ENCODE measurements at places on chromosomes 1 and 21. TPM values are rescaled to one million over a fixed set of nuclear protein-coding genes. Genes with fewer than 3 reads are reported as not detected.

- no peaks in the 10 kb centered on the region for H3K36me3 ChIP-seq
- no peak for DNase-seq
- peaks cover 5% of the 10 kb centered on the region for H3K4me1 ChIP-seq
- no peak overlapping the region for H3K27ac ChIP-seq
- H3K4me3 ChIP-seq: no peak overlapping the region
Measured at GRCh38 chr1:76496871-76497270, 370.4 kb upstream of the ST6GALNAC5 start.

DNA sequence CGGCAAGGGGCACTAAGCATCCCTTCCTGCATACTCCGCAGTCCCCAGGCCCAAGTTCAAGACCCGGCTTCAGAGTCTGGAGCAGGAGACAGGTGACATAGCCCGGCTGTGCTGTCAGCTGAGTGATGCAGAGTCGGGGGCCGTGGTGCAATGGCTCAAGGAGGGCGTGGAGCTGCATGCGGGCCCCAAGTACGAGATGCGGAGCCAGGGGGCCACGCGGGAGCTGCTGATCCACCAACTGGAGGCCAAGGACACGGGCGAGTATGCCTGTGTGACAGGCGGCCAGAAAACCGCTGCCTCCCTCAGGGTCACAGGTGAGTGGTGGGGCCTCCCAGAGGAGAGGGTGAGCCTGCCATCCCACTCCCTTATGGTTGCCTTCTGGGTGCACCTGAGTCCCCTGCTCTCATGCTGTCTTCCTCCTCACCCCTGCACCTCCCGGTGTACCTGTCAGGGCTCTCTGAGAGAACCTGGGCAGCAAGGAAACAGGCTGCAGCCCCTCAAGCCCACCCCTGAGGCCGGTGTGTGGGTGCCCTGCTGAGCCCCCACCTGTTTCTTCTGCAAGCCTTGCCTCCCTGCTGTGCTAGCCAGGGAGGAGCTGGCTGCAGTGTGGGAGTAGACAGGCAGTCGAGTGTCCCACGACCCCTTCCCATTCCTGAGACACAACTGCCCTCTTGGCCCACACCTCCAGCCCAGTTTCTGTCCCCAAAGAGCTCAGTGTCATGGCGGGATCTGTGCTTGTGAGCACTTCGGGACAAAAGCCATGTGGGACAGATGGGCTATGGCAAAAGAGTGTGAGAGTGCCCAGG, 99.2 kb downstream of the TRIM11 start:
- H3K4me3 ChIP-seq: no peak overlapping the region
- no peak for DNase-seq
- H3K4me1 ChIP-seq: no peaks in the 10 kb centered on the region
- H3K27ac ChIP-seq: no peak overlapping the region
- no peaks in the 10 kb centered on the region for H3K27me3 ChIP-seq

DNA sequence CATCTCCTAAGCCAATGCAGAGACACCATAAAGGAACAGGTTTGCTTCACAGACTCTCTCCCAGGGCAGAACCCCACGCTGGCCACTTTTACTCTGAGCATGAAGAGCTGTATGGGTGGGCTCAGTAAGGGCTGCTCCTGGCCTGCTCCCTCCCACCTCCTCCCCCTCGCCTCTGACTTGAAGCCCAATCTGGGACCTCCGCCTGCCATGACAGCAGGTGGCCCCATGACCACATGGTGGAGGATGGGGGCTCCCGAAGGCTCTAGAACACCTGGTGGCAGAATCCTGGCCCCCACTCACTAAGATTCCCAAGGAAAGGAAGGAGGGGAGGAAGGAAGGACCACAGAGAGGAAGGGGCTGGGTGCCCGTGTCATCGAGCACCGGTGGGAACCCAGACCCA, 23.7 kb downstream of the CASZ1 start:
- DNase-seq: no peak
- no peaks in the 10 kb centered on the region for H3K4me1 ChIP-seq
- no peaks in the 10 kb centered on the region for H3K36me3 ChIP-seq
- no peaks in the 10 kb centered on the region for H3K27me3 ChIP-seq
- no peak overlapping the region for H3K4me3 ChIP-seq

- no peaks in the 10 kb centered on the region for H3K27me3 ChIP-seq
- H3K4me3 ChIP-seq: no peak overlapping the region
- no peak for DNase-seq
- H3K36me3 ChIP-seq: peaks cover 65% of the 10 kb centered on the region
- peaks cover 64% of the 10 kb centered on the region for H3K4me1 ChIP-seq
- peak overlapping the region; percentile 49 for H3K27ac ChIP-seq
Measured at GRCh38 chr1:93592551-93592949, 89.1 kb downstream of the BCAR3 start.

The DYNLT5 gene
- not detected for total RNA-seq
